Stimulated activated CD8-positive, alpha-beta memory T cell treated with anti-CD3 and anti-CD28 coated beads, Interleukin-12 subunit alpha, Interleukin-12 subunit beta, amount 100 ng/mL, for 1 hour (primary cell): ENCODE measurements at places on chromosomes 13 and 19.

DNA sequence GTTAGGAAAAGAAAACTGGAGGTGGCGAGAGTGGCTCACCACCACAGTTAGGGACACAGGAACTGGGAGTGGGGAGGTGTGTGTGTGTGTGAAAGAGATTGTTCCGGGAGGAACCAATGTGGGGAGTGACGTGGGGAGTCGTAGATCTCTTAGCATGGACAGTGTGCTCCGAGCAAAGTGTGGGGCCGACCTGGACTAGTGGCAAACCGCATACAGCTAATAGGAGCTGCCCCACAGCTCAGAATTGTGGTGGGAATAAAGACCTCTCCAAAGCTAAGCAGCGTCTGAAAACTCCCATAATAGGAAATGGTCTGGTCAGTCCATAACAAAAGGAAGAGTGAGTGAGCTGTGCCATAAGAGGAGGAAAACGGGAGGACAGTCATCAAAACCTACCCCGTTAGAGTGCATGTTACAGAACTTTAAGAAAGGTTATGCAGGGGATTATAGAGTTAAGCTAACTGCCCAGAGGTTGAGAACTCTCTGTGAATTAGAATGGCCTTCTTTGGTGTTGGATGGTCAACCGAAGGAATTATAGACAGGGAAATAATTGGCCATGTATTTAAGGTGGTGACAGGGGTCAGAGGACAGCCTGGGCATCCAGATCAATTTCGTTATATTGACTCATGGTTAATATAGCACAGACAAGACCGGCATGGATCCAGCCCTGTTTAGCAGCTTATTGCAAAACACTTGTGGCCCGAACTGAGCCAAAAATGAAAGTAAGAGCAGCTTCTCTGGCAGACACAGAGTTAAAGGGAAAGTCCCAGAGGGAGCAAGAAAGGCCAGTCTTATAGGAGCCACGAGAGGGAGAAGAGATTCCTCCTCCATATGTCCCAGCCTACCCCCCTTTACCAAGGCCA lies 8.9 kb upstream of the SLC15A1 start:
- no peak for DNase-seq

DNA sequence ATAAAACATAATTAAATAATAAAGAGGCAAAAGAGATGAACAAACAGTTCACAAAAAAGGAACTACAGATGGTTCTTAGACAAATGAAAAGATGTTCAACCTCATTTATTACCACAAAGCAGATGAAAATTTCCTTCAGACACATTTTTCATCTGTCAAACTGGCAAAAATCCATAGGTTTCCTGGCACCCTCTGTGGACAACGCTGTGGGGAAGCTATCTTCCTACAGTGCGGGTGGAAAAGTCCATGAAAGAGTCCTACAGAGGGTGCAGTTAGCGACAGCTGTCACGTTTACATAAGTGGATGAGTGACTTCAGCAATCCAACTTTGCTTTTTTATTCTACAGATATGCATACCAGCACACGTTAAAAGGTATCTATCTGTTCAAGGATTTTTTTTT lies 30.3 kb upstream of the PDCD5 start:
- no peak for DNase-seq

DNA sequence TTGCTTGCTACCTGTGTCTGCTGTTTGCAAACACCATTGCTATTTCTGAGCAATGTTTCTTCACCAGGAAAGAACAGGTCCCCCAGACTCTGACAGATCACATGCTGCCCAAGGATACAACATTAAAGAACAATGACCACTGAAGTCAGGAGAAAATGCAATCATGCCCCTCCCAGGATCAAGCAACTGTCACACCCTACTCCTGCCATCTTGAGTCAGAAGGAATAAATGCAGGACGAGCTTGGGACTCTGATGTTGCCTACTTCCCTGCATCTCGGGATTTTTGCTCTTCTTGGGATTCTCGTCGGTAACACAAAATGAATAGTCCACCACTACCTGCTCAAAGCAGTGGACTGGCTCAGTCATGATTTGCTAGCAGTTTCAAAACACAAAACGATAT lies 490.6 kb downstream of the COG6 start:
- DNase-seq, result no peak

DNA sequence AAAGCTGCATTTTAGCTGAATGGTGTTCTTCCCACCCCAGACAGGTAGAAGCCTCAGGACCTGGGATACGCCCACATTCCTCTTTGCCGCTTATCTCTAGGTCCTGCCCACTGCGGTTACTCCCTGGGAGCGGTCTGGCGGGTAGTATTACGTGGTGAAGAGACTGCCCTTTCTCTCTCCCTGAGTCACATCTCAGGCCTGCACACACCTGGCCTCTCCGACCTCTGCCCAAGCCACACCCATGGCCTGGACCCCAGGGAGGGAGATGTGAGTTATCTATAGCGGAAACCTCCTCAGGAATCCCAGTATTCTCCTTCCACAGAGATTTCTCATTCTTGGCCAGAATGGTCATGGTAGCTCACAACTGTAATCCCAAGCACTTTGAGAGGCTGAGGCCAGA lies 17.3 kb downstream of the RHPN2 start:
- DNase-seq, result no peak

DNA sequence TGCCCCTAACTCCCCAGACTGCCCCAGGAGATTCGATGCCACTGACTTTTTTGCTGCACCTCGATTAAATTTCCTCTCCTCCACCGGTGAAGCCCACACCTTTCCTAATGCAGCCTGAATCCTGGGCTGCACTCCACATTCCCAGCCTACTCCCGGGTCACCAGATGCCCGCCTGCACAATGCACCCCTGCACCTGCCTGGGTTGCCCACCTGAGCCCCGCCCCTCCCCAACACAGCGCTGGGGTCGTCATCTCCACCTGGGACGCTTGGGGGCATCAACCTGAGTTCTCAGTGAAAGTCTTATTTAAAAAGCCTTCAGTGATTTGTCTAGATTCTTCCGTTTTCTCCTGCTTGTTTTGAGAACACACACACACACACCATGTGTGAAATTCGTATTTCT lies 24.5 kb upstream of the DPP9 start:
- no peak for DNase-seq

- no peak for DNase-seq
These were observed 1.3 kb upstream of the SIGLEC9 start for GRCh38 chr19:51123381-51123800.

- no peak for DNase-seq
These were observed 9.5 kb upstream of the NDUFS7 start for GRCh38 chr19:1374250-1374577.

DNA sequence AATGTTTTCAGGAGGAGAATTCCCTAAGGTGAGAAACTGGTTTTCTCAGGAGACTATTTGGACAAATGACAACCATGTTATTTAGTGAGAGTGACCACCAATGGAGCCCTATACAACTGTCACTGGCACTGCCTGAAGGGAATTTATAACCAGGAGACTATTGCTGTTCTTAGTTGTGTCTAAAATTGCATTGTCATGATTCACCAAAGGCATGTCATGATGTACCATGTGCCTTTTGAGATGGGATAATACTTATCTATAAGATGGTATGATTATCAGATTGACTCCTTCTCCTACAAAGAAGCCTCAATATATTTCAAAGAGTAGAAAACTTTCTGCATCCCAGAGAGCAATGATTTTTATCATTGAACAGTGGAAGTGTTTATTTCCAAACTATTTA lies 739.4 kb upstream of the GPC6 start:
- no peak for DNase-seq

DNA sequence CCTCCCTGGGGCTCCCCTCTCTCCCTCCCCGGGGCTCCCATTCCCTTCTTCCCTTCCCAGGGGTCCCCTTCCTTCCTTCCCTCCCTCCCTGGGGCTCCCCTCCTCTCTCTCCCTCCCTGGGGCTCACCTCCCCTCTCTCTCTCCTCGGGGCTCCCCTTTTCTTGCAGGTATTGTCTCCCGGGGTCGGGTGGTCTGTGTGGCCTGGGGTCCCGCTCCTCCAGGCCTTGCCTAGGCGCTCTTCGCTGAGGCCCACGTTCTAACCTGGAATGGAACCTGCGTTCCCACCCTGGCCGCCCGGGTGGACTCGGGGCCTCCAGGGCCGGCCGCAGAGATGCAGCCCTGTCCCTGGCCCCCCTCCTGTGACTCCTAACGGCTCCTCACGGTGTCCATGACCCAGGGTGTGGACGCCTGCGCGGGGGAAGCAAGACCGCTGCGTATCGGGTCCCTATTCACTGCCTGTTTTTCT lies 940 bp upstream of the DCUN1D2 start:
- DNase-seq, result no peak
